ENCODE measurements at places on chromosomes 12 and 14.
A peak's percentile ranks its signal among the peaks of the same experiment; 100 is the strongest.

- no peak for DNase-seq
Observed at GRCh38 chr12:117832459-117833457, 136.0 kb downstream of the KSR2 start.

- peak; percentile 64 for DNase-seq
Observed at GRCh38 chr14:85811340-85811739, 281.4 kb downstream of the FLRT2 start.

DNA sequence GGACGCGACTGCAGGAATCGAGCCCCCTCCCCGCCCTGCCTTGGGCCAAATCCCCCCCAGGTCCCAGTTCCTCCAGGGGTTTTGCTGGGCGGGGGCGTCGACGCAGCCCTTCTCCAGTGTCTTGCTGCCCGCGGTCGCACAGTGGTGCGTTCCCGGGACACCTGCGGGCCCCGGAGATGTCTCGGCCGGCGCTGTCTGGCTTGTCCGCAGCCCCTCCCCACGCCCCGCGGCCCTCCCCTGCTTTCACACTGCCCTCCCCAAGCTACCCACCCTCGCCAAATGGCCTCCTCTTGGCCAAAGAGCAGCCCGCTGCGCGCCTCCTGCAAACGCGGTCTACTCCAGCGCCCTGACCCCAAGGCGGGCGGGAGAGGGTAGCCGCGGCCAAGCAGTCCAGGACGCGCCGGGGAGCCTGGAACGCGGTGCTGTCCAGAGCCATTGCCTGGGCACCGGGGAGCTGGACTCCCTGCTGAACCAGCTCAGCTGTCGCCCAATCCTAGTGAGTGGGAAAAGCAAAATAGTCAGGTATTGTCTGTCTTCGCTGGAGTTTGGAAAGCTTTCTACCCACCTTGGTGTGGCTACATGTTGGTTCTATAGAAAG, 122.0 kb downstream of the AACS start:
- DNase-seq = no peak

GRCh38 chr14:92316937-92317336, 6.0 kb upstream of the SLC24A4 start:
- no peak for DNase-seq

- no peak for DNase-seq
Observed at GRCh38 chr14:100051543-100051942, 13.7 kb upstream of the EVL start.

- no peak for DNase-seq
Observed at GRCh38 chr12:92597997-92598396, 104.8 kb upstream of the PLEKHG7 start.

- DNase-seq = no peak
Observed at GRCh38 chr14:32623300-32624093, 294.4 kb downstream of the AKAP6 start.

GRCh38 chr14:32230181-32230580, 27.1 kb upstream of the RNU6-8 start:
- no peak for DNase-seq

DNA sequence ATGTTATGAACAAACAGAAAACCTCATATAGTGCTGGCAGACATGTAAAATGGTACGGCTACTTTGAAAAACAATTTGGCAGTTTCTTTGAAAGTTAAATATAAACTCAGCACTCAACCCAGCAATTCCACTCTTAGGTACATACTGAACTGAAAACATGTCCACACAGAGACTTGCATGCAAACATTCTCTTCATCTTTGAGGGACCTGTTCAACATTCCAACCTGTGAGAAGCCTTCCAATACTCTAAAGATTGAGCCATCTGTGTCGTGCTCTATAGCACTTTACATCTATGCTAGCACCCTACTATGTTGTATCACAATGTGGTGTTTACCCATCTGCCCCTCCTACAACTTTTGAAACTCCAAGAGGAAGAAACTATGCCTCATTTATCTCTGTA, 79.3 kb downstream of the DNAI7 start:
- DNase-seq = no peak

GRCh38 chr12:100859063-100859627, 64.6 kb downstream of the ANO4 start:
- no peak for DNase-seq

- DNase-seq = peak; percentile 14
Observed at GRCh38 chr12:62846491-62846890, 88.5 kb downstream of the PPM1H start.

DNA sequence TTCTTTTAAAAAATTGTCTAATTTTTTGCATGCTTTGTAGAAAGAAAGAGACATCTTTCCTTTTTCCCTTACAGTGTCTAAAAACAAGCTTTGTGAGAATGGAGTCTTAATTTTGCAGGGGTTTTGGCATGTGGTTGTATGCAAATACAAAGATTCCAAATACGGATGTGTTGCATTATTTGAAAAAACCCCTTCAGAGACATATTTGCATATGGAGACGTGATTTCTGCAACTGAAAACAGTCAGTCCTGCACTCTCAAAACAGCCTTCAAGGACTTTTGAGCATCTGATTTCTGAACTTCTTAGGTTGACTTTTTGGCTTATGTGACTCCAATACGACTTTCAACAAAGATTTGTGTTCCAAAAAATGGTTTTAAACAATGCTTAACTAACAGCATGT, 7.8 kb downstream of the IRAK3 start:
- peak; percentile 35 for DNase-seq

- DNase-seq = no peak
Observed at GRCh38 chr14:99541211-99541610, 60.0 kb downstream of the CCNK start.

DNA sequence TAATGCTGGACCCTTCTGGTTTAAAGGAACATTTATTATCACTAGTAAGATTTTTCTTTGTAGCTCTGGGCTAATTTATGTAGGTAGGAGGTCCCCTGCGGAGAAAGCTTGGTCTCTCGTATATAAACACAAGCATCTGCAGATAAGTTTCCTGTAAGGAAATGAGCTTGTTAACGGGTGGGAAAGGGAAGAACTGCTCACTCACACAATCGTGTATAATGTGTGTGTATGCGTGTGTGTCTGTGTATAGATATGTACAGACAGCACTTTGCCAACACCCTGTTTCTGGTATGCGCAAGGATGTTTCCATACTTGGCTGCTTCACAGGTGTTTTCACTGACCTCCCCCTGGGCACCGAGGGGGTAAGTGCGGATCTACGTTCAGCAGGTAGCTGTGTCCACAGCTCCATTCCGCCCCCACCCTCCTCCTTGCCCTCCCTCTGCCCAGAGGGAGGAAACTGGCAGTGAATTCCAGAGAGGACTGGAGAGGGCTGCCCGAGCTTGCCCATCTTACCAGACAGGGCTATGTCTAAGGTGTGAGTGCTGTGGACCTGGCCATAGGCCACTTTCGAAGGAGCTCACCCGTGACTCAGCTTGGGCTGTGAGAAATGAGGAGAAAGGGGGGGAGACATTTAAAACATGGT, 65.2 kb downstream of the NINJ2 start:
- DNase-seq = no peak

Data from NCI-H526 (cell line).